ENCODE measurements at places on chromosomes 12 and 14.

DNA sequence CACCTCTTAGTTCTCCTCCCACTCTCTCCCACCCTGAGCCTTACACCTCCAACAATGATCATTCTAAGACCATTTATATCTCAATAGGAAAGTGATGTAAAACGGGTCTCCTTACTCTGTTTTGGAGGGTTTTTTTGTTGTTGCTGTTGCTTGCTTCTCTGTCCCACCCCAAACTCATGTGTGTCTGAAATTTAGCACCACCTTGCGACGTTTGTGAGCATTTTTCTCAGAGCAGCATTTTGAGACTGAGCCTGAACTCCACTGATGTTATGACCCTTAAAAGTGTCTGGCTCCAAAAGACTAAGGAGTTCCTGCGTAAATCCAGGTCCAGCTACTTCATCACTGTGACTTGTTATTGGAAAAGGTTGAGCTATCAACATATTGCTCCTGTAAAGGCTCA lies 155.0 kb downstream of the DAD1 start:
- no peak for DNase-seq

GRCh38 chr14:88252498-88252897 lies 70.6 kb downstream of the KCNK10 start:
- DNase-seq = no peak

DNA sequence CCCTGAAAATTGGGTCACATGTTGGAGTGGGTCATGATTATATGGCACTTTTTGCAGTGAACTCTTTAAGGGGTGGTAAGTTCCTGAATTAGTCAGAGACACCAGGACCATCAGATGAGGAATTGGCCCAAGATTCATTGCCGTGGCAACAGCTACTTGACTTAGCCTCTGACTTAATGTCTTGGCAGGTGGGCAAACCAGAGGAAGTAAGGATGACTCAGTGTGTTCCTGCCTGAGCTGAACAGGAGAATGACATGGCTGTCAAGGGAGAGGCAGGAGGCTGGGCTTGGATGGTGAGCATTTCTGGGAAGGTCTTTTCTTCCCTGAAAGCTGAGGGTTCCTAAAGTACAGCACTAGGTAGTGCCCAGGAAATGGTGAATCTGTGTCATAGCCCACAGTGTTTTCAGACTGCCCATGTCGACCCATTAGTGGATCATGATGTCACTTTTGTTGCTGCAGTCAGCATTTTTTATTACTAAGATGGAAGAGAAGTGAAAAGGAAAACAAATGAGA lies 170.1 kb upstream of the PWP1 start:
- no peak for DNase-seq

GRCh38 chr14:61696753-61697318 lies 1.5 kb downstream of the HIF1A start:
- no peak for DNase-seq

GRCh38 chr12:106301611-106302321 lies 767 bp upstream of the TCP11L2 start:
- DNase-seq = no peak

GRCh38 chr14:103001651-103002396 lies 55.5 kb downstream of the CDC42BPB start:
- no peak for DNase-seq

- DNase-seq = no peak
Measured at GRCh38 chr14:22315336-22315735, 273.7 kb downstream of the DAD1 start.

GRCh38 chr12:12327802-12328201 lies 22.2 kb downstream of the MANSC1 start:
- no peak for DNase-seq

DNA sequence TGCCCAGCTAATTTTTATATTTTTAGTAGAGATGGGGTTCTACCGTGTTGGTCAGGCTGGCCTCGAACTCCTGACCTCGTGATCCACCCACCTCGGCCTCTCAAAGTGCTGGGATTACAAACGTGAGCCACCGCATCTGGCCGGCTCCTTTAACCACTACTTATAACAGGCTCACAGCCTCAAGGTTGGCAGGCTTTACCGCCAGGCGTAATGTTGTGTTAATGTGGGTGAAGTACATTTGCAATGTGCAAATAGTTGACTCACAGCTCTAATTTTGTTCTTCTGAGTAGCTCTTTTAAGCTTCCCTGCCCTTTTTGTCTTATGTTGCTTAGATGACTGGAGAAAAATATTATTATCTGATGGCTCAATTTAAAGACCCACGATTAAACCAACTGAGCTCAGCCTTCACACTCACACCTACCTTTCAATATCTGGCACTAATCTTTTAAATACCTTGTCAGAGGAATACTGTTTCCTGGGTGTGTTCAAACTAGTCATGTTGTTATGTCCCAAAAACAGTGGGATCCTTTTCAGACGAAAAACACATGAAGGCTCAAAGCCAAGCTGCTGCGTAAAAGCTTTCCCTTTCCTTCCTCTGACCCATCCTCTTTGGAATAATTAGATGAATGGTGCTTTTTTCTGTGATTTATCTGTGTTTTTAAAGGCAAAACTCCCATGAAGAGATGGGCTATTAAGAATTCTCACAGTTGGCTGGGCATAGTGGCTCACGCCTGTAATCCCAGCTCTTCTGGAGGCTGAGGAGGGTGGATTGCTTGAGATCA lies 57.2 kb upstream of the USP44 start:
- DNase-seq = no peak

DNA sequence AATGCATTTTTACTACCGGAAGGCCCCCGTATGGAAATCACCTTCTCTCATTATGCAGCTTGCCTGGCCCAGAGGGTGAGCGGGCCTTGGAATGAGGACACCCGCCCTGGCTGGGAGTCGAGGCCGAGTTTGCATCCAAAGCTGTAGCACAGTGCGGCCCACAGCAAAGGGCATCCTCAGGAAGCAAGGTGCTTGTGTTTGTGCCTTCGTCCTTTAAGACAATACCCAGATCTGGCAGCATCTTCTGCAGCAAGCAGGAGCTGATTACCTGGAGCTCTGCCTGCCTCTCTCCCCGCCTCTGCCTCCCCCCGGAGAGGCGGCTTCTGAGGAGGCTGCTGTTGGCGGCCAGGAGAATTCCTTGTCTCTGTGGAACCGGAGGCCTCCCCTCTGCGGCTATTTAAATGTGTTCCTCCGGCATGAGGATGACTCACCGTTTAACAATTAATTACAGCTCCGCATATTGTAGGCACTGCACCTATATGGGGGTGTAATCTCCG lies 145.3 kb downstream of the CACNA1C start:
- no peak for DNase-seq

- no peak for DNase-seq
Measured at GRCh38 chr14:65832431-65833266, 420.1 kb downstream of the FUT8 start.

DNA sequence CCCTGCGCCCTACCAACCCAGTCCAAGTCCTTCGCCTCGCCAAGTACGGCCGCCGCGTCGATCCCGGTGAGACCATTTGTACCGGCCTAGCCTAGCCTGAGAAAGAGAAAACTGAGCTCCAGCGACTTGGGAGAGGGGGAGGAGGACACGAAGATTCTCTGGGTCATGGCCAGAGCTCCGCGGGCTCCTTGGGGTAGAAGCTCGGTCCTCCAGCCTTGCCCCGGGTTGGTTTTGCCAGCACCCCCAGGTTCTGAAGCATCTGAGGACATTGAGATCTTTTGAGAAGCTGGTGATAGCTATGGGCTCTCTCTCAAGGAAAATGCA lies 7.3 kb downstream of the LHX5 start:
- DNase-seq = no peak

DNA sequence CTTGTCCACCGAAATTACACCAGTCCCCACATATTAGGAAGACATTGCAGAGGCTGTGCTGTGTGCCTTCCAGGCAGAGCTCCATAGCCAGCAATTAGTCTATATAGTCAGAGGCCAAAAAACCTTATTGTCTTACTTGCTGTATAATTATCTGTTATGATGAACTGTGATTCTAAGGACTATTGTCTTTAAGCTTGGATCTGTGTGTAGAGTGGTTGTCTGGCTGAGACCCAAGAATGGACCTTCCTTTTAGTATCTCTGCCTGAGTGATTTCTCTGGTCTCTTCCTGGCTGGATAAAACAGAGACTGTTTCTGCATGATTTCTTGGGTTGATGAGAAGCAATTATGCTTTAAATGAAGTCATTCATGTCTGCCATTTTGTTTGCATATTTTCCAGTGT lies 465.3 kb downstream of the PRKD1 start:
- no peak for DNase-seq

DNA sequence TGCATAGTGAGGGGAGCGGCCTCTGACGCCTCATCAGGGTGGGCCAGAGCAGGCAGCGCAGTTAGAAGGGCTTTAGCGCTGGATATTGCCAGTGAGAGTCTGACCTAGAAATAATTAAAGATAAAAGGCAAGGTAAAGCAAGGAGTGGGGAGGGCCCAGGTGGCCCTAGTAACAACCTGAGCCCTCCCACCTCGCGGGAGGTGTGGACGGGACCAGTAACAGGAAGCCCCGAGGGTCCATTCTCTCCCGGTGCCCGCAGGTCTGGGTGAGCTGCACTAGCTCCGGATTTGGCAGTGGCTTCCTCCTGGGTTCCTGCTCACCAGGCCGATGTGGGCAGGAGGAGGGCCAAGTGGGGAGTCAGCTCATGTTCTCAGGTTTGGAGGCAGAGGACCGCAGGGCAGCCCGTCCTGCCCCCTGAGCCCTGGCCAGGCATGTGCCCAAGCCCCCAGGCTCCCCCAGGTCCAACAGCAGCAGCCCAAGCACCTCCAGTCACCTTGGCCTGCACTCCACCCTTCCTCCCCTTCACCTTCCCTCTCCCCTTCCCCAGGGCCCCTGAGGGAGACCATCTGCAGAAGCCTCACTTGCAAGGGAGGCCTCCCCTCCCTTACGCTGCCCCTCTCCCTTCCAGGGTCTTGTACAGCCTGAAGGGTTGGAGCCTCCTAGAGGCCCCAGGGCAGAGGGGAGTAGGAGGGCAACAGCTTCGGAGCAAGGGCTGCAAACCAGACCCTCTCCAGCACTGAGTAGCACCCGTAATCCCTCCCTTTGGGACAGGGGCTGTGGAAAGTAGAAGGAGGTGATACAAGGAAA lies 144.3 kb upstream of the FKBP4 start:
- DNase-seq = no peak

DNA sequence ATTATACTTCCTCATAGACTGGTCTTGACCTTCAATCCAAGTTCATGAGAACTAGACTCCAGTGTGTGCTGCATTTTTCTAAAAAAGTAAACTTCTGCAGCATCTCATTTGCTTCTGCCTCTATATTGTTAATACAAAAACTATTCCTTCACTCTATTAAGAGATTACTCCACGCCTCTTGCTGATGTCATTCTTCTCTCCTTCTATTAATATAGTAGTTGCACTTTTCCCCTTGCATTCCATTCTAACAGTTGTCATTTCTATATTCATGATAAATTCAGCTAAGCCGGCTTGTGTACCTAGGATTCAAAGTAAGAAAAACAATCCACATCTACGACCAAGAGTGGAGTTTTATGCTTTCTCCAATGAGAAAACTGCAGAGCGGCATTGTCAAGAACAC lies 480.4 kb upstream of the NOVA1 start:
- no peak for DNase-seq

GRCh38 chr12:51661836-51662235 lies 70.8 kb downstream of the SCN8A start:
- no peak for DNase-seq

GRCh38 chr12:116547955-116548501 lies 11.2 kb upstream of the MAP1LC3B2 start:
- DNase-seq = no peak

DNA sequence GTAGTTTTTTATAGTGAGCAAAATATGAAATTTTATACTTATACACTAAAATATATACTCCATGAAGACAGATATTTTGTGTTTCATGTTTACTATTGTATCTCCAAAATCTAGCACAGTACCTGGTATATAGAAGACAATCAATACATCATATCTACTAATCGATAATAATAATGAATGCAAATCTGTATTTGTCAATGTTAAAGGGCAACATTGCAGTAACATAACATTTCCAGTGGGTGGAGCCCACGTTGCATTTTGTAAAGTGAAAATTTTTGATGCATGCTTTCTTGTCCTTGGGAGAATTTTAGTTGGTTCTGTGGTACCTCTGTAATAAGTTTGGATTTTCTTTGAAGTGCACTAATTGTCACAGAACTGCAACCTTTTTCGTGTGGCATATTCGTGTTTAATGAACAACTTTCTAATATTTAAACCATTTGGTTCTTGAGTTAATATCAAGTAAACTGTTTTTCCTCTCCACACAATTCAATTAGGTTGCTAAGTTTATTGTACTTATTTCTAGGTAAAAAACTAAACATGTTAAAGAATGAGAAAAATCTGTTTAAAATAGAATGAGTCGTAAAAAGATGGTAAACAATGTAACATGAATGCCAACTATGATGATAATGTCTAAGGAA lies 47.4 kb downstream of the AVPR1A start:
- DNase-seq = no peak

- no peak for DNase-seq
Measured at GRCh38 chr14:102011631-102012030, 47.3 kb downstream of the DYNC1H1 start.

DNA sequence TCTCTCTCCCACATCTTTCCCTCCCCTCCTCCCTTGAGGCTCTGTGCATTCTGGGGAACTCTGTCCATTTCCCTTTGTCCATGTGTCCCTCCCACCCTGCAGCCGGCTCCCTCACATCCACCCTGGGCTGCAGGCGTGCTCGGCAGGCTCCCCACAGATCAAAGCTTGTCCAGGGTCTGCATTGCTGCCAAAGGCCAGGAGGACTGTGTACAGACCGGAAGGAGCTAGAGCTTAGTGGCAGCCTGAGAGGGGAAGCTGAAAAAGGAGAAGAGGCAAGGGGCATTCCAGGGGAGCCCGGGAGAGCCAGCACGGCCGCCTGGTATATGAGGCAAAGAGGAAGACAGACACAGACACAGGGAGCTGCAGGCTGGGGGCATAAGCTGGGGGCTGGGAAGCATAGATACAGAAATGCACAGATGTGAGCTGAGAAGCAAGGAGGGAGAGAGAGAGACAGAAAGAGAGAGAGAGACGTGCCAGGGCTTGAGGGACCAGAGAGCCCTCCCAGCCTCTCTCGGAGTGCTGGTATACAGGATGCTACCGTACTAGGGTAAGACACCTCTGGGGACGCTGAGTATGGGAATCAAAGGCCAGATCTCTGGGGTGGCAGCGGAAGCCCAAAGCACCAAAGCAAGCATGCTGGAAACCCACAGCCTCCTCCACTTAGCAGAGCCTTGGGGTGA lies 3.3 kb downstream of the CD4 start:
- DNase-seq = no peak

DNA sequence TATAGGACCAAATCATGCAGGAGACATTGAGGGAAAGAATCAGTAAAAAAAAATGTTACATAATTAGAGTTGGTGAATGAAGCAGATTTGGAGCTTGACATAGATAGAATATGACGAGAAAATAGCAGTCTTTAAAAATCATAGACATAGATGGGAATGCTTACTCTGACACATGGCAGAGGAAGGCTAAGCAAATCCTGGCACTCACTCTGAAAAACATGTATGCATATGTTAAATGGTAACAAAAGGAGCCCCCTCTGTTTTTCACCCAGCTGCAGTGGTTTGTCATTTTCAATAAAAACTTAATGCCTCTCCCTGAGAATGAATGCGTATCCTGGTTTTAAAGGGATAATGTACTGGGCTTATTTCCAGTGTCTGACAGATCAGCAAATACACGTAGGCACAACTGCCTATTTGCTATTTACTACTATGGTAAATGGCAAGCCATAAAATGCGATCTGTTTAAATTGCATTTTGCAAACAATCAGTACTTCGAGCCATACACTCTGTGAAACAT lies 561.2 kb upstream of the SEL1L start:
- DNase-seq = no peak
